ENCODE measurements at places on chromosomes 6 and 20. TPM values are rescaled to one million over a fixed set of nuclear protein-coding genes. Genes with fewer than 3 reads are reported as not detected.

DNA sequence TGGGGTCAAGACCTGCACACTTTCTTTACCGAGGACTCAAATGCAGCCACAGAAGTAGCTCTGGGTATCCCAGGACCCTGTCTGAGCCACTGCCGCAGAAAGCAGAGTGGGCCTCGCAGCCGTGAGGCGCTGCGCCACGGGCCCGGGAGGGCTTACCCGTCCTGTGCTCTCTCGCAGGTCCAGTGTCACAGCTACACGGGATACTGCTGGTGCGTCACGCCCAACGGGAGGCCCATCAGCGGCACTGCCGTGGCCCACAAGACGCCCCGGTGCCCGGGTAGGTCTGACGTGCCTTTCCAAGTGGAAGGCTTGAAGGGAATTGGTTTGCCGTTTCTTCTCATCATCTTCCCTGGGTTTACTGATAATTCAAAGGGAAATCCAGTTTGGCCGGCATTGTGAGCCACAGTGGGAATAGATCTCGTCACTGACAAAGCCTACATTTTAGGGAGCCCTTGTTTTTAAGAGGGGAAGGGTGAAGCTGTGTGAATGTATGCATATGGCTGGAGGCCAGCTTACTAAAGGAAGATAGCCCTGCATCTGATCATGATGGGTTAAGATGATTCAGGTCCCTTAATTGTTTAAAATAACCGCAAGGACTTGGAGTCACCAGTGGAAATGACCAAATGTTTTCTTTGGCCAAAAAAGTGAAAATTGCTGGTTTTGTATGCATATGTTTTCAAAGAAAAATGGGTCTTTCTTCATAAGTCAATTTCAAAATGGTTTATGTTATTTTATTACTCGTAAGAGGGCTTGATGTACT, 86.6 kb downstream of the SMOC2 start:
- DNase-seq = no peak

GRCh38 chr20:58619864-58620431, 31.1 kb upstream of the STX16 start:
- DNase-seq = no peak

GRCh38 chr6:135014353-135014832, 40.2 kb downstream of the HBS1L start:
- DNase-seq = no peak

GRCh38 chr20:20860078-20860806, 147.8 kb upstream of the RALGAPA2 start:
- peak; percentile 83 for DNase-seq

DNA sequence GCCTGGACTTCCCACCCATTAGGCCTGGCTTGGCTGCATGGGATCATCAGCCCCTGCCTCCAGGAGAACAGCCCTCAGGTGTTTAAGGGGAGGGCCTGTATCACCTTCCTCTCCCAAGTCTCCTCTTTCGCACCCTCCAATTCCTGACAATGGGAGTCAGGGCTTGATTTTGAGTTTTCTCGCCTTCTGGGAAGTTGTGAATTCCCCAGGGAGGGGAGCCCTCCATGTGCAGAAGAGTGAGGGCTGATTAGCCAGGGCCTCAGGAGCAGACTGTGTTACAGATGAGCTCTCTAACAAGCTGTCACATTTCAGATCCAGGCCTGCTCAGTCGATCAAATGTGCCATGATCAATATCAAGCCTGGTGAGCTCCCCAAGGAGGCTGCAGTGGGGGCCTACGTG, 42.4 kb downstream of the CNBD2 start:
- no peak for DNase-seq

GRCh38 chr6:125639466-125640020, 109.9 kb upstream of the HEY2 start:
- DNase-seq = no peak

DNA sequence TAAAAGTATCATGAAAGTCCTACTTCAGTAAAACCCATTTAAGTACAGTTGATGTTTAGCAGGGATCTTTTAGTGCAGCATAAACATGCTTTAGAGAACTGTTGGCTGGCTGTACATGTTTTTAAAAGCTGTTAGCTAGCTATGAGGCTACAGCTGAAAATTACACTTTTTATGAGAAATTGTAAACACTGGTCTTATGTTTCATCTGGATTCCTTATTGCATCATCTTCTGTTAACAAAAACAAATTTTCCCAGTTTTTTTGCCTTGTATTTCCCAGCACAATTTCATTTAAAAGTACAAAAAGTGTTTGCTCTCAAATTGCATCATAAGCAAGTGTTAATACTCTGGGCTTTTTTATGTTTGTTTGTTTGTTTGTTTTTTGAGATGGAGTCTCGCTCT, 18.3 kb upstream of the HLA-E start:
- DNase-seq = no peak

DNA sequence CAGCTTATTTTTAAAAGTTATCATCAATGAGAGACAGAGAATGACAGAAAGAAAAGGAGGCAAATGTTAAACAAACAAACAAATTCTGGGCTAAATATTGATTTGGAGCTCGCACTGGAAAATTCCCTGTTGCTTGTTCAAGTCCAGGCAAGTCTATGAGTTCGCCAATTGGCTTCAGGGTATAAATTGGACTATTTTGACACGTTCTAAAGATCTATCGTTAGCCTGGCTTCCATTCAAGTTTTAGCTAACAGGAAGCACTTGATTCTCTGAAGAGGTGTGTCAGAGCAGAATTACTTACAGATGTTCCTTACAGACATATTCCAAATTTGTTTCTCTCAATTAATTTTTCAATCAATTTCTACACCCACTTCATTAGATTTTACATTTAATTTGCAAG, 15.8 kb upstream of the RFPL4B start:
- no peak for DNase-seq

DNA sequence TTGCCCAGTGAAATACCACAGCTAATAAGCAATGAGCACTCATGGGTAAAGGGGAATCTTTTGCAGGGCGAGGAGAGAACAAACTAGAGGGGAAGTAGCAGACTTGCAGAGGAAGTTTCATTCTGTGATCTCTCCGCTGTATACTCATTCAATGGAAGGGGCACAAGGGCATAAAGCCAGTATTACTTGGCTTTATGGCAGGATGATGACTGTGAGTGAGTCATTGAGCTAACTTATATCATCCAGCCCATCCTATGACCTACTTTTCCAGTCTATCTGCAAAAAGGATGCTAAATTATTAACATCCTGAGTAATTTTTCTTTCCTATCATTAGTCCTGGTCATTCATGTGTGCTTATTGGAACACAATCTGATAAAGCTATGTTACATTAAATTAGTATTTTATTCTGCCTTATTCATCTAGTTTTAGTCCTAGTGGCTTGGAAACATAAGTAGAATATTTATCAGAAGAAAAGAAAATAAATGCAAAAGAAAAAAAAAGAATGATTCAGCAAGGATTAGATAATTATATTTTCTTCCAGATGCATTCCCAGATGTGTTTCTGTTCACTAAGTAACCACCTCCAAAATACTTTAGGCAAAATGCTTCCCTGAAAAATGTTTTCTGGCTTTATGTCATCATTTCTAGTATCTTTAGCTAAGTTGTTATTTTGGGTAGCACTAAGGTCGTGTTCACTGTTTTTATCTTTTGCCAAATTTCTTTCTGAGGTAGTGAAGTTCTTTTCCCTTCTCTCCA, 471.7 kb downstream of the CDKAL1 start:
- no peak for DNase-seq

DNA sequence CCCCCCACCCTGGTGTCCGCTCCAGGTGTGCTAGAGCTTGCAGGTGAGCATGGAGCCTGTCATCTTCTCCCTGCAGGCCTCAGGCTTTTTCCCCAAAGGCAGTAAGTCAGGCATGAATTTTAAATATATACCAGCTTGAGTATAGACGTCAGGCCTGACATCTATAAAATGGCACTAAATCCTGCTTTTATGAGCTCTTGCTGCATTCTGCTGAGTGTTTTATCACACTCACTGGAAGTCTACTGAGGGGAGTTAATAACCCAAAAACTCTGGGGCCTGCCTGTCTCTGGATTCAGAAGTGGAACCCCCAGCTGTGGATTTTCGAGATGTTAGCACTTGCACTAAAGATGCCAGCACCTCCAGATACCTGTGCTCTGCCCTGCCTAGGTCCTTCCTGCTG, 133.4 kb upstream of the TOP1 start:
- DNase-seq = no peak

DNA sequence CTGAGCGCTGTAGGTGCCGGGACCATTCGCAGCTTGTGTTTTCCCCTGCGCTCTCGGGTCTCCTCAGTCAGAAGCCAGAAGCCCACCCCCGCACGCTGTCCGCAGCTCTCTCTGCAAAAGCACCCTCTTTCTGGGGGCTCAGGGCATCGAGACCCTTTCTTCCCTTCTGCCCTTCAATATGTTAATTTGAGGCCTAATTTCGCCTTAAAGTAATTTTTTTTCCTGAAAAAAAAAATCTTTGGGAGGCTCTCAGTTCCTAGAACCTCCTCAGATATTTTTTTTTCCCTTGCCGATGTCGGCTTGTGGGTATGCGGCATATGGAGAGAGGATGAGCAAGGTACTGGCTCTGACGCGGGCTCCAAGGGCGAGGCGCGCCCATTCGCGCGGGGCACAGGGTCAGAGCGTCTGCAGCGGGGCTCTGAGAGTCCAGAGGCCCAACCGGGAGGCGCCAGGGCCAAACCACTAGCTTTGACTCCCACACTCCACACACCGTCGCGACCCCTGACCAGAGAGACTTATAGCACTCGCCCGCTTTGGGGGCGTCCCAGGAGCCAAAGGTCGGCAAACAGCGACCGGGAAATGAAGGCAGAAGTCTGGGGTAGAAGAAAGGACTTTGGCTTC, 893 bp downstream of the PRDM13 start:
- no peak for DNase-seq

GRCh38 chr6:111625099-111625416, 19.4 kb upstream of the TRAF3IP2 start:
- DNase-seq = no peak

GRCh38 chr20:7967199-7967844, 27.1 kb upstream of the HAO1 start:
- no peak for DNase-seq

The FOXQ1 gene
- not detected for total RNA-seq

GRCh38 chr6:52227495-52227894, 16.8 kb downstream of the IL17F start:
- no peak for DNase-seq

DNA sequence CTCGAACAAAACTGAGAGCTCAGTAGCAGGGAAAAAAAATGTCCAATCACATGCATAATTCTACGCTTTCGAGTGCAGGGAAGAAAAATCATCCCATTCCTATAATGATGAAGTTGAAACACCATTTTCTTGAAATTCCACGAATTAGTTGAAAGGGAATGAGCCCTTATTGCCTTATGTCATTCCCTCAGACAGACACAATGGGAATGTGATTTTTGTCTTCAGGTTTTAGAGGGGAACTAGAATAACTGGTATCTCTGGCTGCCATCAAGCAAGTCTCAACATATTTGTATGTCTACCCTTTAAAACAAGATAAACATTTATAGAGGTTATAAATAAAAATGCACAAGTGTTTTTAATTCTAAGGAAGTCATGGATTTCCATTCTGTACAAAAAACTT, 87.9 kb downstream of the KIF13A start:
- DNase-seq = no peak

DNA sequence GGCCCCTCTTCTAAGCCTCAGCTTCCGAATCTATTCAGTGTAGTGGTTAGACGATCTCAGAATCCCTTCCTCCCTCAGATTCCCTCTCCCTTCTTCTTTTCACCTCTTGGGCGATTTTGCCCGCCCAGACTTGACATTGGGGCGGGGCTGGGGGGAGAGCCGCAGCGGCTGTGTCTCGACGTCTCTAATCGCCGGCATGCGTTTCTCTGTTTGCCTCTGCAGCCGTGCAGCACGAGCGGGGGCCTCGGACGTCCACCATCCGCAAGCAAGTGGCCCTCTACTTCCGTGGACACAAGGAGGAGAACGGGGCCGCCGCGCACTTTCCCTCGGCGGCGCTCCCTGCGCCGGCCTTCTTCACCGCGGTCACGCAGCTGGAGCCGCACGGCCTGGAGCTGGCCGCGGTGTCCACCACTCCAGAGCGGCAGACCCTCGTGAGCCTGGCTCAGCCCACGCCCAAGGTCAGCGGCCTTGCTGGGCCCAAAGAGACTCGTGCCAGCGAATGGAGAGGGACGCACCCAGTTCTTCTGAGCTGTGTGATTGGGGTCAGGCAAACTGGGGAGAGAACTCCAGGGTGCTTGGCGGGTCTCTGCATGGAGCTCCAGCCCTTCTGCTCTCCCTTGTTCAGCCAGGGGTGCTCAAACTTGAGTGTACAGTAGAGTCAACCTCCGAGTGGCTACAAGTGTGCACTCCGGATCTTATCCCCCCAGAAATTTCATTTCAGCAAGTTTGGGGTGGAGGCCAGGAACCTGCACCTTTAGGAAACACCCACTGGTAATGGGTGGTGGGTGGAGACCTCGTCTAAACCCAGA, 10.7 kb downstream of the NR2E1 start:
- DNase-seq = no peak

DNA sequence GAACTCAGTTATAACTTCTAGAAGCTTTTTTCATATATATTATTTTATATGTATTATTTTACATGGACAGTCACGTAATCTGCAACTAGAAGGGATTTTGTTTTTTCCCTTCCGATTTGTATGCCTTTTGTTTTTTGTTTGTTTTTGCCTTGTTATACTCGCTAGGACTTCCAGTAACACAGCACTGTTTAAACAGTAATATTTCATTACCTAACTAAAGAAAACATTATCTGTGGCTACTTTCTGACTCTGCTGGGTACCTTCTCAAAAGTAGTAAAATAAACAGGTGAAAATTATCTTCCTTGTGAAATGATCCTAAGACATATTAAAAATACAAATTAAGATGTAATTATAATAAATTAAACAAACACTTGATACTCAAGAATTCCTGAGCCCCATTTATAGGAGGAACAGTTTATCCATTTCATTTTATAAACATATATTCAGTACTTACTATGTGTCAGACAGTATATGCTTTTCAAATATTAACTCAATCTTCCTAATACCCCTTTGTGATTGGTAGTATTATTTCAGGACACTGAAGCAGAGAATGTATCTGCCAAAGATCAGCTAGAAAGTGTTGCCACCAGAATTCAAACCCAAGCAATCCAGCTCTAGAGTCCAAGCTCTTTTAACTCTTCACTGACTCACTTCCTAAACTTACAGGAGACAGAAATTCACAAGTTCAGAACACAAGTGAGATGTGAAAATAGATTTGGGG, 65.3 kb downstream of the MAP3K5 start:
- no peak for DNase-seq

The PLCG1 gene
- 46.1 TPM for total RNA-seq

- DNase-seq = no peak
Measured at GRCh38 chr20:24194143-24194542, 205.6 kb upstream of the GGTLC1 start.

GRCh38 chr20:13183005-13183404, 38.1 kb upstream of the ISM1 start:
- DNase-seq = no peak

- no peak for DNase-seq
Measured at GRCh38 chr6:164640956-164641355, 668.4 kb downstream of the C6orf118 start.

The SLC17A3 gene
- not detected for total RNA-seq
